Activated CD4-positive, CD25-positive, alpha-beta regulatory T cell treated with anti-CD3 and anti-CD28 coated beads, Interleukin-2, amount 50 U/mL, for 16 hours (primary cell): ENCODE measurements at places on chromosomes 1 and 21.

DNA sequence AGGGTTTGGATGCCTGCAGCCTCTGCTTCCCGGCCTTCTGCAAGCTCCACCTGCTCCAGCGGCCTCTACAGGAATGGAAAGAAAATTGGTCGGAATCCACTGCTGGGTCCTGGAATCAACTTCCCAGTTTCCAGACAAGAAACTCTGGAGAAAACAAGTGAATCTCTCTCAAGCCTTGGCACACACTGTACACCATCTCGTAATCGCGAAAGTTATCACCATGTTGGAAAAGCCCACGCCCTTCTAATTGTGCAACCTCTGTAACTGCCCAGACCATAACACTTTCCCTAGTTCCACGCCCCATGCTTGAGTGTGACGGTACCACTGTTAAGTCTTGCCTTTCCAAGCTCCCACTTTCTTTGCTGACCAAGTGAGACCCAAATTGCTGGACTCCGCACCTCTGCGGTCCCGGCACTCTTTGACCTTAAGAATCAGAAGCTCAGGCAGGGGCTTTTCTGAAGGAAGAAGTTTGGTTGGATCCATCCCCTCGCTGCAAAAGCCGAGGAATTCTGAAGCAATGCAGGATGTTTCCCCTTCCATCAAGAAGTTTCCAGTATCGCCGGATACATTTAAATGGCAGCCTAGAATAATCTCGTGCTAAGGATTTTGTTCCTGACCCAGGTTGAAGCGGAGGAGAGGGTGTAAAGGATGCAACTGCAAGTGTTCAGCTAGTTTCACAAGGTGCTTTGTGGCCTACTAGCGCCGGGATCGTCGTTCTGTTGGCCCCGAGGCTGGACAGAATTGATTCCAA is 6.2 kb downstream of the NR5A2 start:
- no peak for DNase-seq

- DNase-seq: no peak
Measured at GRCh38 chr1:233261206-233261605, 34.3 kb downstream of the PCNX2 start.

- DNase-seq: no peak
Measured at GRCh38 chr1:34476371-34476770, 278.5 kb upstream of the GJB5 start.

DNA sequence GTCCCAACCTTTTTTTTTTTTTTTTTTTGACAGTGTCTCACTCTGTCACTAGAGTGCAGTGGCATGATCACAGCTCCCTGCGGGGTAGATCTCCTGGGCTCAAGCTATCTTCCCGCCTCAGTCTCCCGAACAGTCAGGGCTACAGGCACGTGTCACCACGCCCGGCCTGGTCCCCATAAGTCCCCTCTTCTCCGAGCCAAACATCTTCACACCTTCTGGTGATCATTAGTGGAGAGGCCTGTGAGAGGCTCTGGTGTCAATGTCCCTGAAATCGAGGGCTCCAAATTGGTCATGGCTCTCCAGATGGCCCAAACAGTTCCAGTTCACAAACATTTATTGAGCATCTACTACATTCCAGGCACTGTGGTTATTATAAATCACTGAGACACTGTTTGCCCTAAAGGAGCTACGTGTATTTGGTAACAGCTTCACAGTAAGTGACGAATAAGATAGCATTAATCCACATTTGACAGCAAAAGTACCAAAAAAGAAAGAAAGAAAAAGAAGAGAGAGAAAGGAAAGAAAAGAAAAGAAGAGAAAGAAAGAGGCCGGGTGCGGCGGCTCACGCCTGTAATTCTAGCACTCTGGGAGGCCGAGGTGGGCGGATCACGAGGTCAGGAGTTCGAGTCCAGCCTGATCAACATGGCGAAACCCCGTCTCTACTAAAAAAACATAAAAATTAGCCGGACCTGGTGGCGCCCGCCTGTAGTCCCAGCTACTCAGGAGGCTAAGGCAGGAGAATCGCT is 867 bp upstream of the TIMM17A start:
- DNase-seq: no peak

GRCh38 chr1:62794053-62794452 is 10.1 kb downstream of the ATG4C start:
- no peak for DNase-seq

GRCh38 chr1:4000811-4001251 is 100.8 kb upstream of the C1orf174 start:
- no peak for DNase-seq

GRCh38 chr1:54391450-54392209 is 14.6 kb downstream of the SSBP3 start:
- DNase-seq: no peak

GRCh38 chr1:50091068-50091467 is 17.7 kb upstream of the ELAVL4 start:
- no peak for DNase-seq

GRCh38 chr1:206706298-206706791 is 21.6 kb downstream of the MAPKAPK2 start:
- no peak for DNase-seq

DNA sequence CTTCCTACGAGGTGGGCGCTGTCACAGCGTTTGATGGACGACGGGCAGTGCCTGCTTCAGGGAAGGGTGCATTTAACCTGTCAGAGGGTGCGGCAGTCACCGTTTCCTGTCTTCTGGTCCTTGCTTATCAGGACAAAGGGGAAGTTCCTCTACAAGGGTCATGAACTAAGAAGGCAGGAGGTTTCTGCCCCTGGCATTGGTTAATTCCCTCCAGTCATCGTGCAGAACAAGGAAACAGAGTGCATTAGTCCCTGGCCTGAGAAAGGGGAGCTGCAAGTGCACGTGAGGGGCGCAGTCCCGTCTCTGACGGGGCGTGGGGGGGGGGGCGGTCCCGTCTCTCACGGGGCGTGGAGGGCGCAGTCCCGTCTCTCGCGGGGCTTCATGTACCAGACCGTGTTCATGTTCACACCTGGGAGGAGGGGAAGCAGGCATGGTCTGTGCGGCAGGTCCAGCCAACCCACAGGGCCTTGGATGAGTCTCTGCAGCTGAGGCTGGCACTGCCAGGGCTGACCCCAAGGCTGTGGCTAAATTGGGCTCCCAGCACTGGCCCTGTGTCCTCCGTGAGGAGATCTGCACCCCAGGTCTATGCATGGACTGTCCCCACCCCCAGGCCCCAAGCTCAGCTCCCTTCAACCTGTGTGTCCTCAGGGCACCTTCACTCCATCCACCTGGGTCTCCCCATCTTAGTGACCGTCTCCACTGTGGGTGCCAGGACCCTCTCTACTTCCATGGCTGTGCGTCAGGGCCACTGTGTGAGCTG is 89.2 kb upstream of the COL6A1 start:
- DNase-seq: no peak

DNA sequence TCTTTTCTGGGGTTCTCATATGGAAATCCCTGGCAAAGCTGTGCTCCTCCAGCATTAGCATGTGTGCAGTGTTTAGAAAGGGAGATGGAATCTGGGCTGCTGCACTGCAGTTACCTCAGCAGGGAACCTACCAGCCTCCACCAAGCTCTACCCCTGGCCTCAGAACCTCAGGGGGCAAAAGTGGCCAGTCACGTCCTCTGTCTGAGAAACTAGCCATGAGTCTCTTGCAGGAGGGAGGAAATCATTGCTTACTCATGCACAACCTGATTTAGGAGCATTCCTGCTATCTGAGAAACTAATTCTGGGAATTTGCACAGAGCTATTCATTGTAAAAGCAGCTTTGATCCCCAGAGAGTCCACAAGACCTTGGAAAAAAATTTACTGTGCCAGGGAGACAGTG is 80.6 kb upstream of the IPO9 start:
- DNase-seq: no peak

GRCh38 chr1:40708750-40709099 is 17.2 kb downstream of the NFYC start:
- no peak for DNase-seq

- DNase-seq: no peak
Measured at GRCh38 chr1:14326857-14327256, 271.6 kb upstream of the KAZN start.

GRCh38 chr1:48674641-48675040 is 102.0 kb downstream of the BEND5 start:
- DNase-seq: no peak

- DNase-seq: no peak
Measured at GRCh38 chr1:219732814-219733491, 120.0 kb upstream of the ZC3H11B start.
